ENCODE measurements at places on chromosomes 5 and 9.
A peak's percentile ranks its signal among the peaks of the same experiment; 100 is the strongest.

DNA sequence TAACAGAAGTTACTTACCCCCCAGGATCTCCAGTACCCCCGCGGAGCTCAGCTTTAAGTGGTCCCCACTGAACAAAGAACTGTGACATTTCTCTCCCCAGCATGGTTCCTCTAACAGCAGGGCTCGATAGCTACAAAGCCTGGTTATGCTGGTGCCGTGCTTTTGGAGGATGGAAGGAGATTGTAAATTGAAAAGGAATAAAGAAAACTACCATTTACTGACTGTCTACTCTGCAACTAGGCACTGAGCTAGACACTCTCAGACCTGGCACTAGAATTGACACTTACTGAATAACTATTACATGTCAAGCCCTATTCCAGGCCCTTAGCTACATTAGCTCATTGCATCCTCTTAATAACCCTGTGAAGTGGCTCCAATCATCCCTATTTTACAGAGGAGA is 145.3 kb downstream of the TTLL11 start:
- DNase-seq: no peak

DNA sequence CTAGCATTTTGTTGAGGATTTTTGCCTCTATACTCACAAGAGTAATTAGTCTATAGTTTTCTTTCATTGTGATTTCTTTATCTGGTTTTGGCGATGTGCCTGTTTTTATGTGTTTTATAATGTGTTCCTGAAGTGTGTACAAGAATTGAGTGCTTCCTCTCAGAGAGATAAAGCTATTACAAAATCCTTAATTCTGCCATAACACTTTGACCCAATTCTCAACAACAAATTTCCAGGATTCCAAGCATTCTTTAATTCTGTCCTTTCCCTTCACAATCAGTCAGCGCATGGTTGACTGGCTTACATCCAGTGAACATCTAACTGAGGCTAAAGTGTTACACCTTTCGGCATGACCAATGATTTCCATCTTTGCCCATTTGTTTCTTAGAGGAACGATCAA is 282.9 kb upstream of the MVB12B start:
- no peak for DNase-seq

DNA sequence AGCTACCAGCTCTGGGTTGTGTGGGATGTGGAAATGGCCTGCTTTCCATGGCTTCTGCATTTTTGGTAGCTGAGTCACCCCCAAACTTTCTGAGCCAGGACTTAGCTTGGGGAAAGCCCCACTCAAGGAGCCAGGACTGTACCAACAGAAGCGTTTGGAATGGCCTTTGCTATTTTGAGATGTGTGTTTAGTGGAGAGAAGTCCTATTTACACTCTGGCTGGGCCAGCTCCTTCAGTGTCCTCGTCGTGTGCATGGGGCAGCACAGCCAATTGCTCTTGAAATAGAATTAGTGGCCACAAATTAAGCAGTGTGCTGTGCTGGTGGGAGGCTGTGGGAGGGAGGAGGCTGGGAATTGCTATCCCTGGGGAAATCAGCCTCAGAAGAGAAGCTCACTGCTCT is 51.6 kb downstream of the ENTREP1 start:
- no peak for DNase-seq

GRCh38 chr9:134605966-134606357 is 35.6 kb upstream of the COL5A1 start:
- DNase-seq: no peak

GRCh38 chr5:87170799-87171198 is 96.9 kb upstream of the RASA1 start:
- no peak for DNase-seq

DNA sequence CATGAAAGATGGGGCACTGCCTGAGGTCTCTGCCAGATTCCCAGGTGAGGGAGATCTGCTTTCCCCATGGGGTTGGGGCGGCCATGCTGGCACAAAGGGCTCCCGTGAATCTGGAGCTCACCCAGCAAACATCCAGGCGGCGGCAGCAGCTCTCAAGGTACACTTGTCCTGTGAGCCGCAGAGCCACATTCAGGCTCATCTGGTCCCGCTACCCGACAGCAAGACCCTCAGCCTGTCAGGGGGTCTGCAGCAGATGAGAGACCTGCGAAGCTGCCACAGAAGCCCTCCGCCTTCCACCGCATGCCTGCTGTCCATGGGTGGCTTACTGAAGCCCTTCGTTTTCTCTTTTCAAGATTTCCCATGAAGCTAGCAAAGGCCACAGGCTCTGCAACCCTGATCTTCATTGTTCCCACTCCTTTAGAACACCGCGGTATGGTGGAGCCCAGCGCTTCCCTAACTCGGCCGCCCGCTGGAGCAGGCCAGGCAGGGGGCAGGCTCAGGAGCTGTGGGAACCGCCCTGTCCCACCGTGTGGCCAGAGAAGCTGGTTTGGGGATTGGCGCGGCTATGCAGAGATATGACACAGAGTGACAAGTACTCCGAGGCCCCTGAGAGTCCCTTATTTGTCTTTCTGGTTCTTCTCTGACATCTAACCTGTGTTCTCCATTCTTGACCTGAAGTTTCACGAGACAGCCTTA is 8.8 kb downstream of the LRRC14B start:
- DNase-seq: no peak

- no peak for DNase-seq
Measured at GRCh38 chr9:106981396-106982287, 118.7 kb downstream of the ZNF462 start.

DNA sequence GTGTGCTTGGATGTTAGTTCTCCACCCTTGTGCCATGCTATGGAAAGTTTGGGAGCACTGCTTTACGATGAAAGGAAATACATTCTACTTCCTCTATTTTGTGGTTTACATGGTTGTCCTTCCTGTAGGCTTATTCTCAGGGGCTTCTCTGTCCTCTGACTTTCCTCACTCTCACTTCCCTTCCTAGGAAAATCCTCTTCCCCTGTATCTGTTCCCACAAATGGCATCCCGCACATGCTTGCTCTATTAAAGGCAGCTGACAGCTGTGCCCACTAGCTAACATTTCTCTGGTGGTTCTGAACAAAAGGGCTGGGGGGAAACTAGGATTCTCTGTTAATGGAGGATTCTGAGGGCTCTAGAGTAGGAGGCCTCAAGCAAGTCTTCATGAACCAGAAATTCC is 52.4 kb downstream of the FAM170A start:
- no peak for DNase-seq

- no peak for DNase-seq
Measured at GRCh38 chr5:51859624-51860023, 476.4 kb downstream of the ISL1 start.

DNA sequence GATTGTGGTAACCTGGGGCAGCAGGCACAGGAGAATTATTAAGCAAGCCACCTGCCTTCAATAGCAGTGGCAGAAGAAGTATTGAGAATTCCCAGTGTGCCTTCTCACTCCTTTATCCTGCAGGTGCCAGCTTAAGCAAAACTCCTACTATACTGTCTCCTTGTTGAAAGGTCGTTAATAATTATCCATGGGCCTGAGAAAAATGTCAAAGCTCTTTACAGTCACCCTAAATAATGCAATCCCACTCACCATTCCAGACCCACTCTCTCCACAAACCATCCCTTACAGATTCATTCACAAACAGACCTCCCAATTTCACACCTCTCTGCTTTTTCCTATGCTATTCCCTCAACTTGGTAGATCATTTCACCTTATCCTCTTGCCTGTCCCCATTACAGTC is 161.5 kb upstream of the TRIM32 start:
- DNase-seq: no peak

GRCh38 chr5:152824316-152824715 is 419.2 kb upstream of the NMUR2 start:
- DNase-seq: no peak

DNA sequence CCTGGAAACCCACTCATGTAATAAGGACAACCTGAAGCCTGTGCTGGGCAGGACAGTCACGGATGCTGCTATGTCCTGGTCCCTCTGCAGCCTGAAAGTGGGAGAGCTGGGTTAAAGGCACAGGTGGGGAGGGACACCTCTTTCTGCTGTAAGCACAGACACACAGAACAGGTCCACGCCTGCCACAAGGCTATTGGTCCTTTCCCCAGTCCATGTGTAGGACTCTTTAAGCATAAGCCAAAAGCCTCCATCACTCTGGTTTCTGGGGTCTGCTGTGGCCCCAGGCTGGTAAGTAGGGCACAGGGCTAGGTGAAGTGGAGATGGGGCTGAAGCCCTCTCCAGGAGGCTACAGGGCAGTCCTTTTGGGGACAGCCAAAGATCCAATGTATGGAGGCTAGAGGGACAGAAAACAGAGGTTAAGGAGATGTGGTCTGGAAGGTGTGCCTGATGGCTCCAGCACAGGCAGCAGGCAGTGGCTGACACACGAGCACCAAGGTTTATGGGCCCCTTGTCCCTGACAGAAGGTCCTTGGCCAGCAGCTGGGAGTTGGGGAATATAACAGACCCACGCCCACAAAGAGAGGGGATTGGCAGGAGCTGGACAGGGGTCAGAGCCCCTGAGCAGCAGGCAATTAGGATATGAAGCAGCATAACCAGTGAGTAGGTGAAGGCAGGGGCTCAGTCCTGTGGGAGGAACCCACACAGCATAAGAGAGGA is 203.6 kb upstream of the MVB12B start:
- DNase-seq: no peak

GRCh38 chr9:101388507-101388993 is 3.7 kb upstream of the BAAT start:
- no peak for DNase-seq

- DNase-seq: no peak
Measured at GRCh38 chr5:1657161-1657741, 133.5 kb upstream of the LPCAT1 start.

GRCh38 chr9:114177423-114178064 is 22.2 kb downstream of the COL27A1 start:
- DNase-seq: no peak

- no peak for DNase-seq
Measured at GRCh38 chr9:126681336-126681735, 67.6 kb downstream of the LMX1B start.

DNA sequence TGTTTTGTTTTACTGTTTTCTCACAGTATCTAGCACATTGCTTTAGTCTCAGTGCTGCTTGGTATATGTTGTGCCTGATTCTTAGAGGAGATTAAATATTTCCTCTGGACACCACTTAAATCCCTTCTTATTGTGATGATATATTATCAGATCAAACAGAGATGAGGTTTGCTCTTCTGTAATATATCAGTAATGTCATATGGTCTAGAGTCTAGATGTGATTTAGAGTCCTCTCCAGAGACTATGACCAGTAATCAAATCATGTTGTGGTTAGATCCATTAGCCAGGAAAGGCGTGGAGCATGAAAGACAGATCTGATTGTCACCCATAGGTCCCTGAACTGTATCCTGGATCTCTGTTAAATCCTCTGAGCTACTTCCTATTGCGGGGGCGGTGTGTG is 24.4 kb downstream of the CAMK4 start:
- DNase-seq: no peak

DNA sequence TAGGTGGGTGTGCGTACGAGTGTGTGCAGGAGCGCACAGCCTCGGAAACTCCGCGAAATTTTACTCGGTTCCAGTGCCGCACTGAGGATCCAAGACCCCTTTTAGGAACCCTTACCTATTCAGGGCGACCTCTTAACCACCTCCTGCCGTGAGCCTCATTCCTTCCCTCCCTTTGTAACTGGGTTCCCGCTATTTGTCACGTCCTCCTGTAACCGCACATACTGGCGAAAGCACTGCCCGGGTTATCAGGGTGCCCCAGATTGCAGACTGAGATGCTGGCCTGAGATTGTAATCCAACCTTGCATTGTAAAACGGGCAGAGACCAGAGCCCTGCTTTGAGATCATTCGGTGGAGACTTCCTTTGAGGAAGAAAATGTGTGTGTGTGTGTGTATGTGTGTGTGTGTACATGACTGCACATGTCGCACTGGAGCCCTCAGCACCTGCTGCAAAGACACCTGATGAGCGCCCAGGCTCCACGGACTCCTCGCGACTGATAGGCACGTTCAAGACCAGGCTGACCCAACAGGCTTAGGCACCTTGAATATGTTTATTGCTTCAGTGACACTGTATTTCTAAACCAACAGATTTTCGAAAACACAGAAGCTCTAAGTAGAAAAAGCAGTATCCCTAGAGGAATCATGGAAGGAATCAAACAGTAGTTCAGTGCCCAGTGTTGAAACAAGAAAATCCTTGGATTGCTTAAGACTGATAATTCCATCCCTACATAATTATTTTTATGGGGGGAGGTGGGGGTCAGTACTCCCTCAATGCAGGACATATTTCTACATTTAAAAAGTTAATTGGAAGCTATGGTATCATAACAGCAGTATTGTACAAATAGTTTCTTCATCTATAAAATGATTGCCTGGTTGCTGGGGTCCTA is 86.5 kb upstream of the TNFAIP8 start:
- peak; percentile 13 for DNase-seq

DNA sequence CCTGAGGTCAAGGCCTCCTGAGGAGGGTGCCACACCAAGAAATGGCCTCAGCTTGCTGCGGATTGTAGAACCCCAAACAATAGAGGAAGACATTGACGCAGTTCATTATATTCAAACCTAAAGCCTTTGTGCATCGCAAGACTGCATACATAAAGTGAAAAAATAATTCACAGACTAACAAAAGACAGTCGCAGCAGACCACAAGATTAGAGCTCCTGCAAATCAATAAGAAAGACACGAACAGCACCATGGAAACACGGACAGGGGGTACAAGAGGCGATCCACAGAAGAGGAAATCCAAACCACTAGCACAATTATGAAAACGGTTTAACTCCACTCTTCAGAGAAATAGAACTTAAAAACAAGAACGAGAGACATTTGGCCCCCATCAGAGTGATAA is 10.0 kb upstream of the TCOF1 start:
- no peak for DNase-seq

- DNase-seq: no peak
Measured at GRCh38 chr5:30804739-30805505, 388.6 kb upstream of the CDH6 start.

DNA sequence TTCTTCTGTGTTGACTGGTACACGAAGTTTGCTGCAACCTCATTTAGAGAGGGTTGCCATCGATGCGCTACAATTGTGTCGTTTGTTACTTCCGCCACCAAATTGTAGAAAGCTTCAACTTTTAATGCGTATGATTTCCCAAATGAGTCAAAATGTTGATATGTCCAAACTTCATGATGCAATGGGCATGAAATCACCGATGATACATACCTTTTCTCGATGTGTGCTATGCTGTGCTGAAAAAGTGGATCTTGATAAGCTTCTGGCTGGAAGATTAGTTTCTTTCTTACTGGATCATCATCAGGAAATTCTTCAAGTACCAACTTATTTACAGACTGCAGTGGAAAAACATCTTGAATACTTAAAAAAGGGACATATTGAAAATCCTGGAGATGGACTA is 65.7 kb downstream of the TMEM38B start:
- DNase-seq: no peak

GRCh38 chr9:112700085-112700484 is 17.8 kb downstream of the INIP start:
- no peak for DNase-seq

Data from activated naive CD4-positive, alpha-beta T cell (primary cell).